Caco-2 (cell line): ENCODE measurements at places on chromosomes 1 and 21.
A peak's percentile ranks its signal among the peaks of the same experiment; 100 is the strongest.

- no peak for DNase-seq
Observed at GRCh38 chr1:66623812-66624211, 89.9 kb downstream of the SGIP1 start.

DNA sequence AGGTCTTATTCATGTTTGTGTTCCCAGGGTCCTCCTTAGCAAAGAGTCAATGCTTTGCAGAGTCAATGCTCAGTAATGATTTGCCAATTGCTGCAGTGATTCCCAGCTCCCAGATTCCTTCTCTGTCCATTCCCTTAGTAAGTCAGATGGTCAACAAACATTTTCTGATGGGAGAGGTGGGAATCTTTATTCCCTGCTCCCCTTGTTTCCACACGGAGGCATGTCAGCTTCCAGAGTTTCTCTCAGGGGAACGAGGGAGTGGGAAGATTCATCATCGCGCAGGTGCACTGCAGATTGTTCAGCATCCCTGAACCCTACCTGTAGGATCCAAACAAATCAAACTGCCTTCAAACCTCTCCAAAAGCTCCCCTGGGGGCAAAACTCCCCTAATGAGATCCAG, 7.5 kb upstream of the AHDC1 start:
- no peak for DNase-seq

DNA sequence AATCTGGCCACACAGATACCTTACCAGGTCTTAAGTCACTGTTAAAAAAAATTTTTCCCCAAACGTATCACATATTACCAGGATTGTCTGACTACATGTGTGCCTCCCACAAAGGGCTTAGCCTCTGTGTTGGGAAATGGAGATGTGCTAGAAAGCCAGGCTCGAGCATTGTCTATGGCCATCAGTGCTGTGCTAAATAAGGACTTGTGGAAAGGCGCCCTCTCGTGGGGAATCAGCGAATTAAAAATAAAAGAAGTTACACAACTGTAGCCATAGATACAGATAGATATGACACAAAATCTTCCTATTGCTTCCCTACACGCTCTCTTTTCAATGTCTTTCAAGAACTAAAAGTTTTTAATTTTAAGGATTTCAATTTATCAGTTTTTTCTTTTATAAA, 47.5 kb upstream of the CRNN start:
- DNase-seq: peak; percentile 47

DNA sequence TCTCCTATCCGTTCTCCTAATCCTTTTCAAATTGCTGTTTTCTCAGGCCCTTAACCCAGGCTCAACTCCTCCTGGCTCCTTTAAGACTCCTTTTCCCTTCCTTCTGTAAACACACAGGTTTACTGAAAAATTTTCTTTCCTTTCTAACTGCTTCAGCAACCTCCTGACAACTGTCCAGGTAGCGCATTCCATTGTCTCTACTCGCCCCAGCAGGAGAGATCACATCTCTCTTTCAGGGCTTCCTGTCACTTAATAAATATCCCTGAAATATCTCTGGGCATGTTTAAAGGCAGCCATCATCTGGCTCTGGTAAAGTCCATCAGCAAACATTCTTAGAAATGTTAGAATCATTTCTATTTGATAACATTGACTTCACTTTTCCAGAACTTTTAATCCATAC, 211.2 kb upstream of the PTBP2 start:
- DNase-seq: no peak

GRCh38 chr21:38267136-38267755, 10.5 kb downstream of the KCNJ15 start:
- no peak for DNase-seq

DNA sequence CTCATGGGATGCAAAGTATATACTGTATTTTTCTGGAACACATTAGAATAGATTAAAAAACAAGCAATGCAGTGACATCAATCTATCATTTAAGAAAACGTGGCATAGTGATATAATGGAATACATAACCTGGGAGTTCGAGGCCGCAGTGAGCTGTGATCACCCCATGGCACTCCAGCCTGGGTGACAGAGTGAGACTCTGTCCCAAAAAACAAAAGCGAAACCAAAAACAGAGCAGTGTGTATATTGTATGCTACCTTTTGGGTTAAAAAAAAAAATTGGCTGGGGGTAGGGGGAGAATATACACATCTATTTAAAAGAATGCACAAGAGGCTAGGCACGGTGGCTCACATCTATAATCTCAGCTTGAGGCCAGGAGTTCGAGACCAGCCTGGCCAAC, 13.5 kb downstream of the SLC2A1 start:
- DNase-seq: no peak

- no peak for DNase-seq
Observed at GRCh38 chr1:10530281-10530740, 55.6 kb downstream of the PEX14 start.

GRCh38 chr1:108016451-108016920, 51.5 kb upstream of the VAV3 start:
- DNase-seq: peak; percentile 32

GRCh38 chr1:152023221-152023620, 13.6 kb downstream of the S100A11 start:
- DNase-seq: no peak

- peak; percentile 93 for DNase-seq
Observed at GRCh38 chr1:18956193-18957135, at the start of gene IFFO2. TSS of gene IFFO2 (minus strand) at chr1:18956676. CDS start at chr1:18956332, 344 bp downstream.

- DNase-seq: no peak
Observed at GRCh38 chr1:182118851-182119250, 57.3 kb upstream of the ZNF648 start.

GRCh38 chr1:70498666-70499065, 87.6 kb downstream of the CTH start:
- DNase-seq: no peak

GRCh38 chr1:157437296-157437695, 115.0 kb downstream of the FCRL5 start:
- DNase-seq: no peak

- no peak for DNase-seq
Observed at GRCh38 chr1:182478238-182478637, 28.3 kb downstream of the RGSL1 start.

- DNase-seq: peak; percentile 78
Observed at GRCh38 chr1:12124693-12125421, 41.9 kb upstream of the TNFRSF1B start.

DNA sequence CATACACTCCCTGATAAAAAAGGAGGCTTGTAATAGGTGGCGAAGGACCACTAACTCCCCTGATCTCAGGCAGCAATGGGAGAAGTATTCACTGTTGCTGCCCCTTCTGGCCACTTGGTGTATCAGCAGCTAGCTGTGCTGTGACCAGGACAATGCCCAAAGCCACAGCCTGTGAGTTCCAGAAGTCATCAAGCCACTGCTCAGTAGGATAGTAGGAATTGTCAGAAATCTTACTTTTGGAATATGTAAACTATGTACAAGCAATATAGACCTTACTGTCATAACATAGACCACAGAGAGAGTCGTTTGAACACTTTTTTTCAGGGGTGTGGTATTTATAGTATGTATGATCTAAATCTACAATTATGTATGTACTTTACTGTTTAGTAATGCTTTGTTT, 248.3 kb upstream of the CAMK1G start:
- DNase-seq: peak; percentile 51

GRCh38 chr1:46587069-46587468, 17.0 kb downstream of the MKNK1 start:
- DNase-seq: no peak

GRCh38 chr1:180981596-180982387, 40.9 kb downstream of the STX6 start:
- no peak for DNase-seq

DNA sequence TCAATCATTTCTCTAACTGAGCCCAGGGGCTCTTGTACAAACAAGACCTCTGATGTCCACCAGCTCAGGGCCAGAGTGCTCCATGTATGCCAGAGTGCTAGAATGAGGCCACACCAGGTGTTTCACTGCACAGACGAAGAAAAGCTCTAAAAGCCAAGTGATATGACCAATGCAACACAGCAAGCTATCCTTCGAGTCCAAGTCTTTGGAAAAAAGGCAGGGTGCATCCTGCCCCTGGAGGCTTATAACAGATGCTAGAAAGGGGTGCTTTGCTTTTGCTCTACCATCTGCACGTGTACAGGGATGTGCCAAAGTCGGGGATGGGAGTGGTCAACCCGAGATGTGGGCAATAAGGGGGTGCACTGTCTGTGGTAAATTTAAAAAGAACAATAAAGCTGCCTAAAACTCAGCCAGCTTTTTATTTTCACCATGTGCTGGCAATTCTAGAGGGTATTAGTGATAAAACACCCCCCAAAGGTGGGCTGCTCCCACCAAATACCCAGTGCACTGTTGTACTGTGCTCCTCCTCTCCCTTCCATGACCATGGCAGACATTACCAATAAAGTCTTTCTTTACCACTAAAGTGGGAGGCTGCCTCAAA, 32.1 kb downstream of the SMIM12 start:
- DNase-seq: no peak

DNA sequence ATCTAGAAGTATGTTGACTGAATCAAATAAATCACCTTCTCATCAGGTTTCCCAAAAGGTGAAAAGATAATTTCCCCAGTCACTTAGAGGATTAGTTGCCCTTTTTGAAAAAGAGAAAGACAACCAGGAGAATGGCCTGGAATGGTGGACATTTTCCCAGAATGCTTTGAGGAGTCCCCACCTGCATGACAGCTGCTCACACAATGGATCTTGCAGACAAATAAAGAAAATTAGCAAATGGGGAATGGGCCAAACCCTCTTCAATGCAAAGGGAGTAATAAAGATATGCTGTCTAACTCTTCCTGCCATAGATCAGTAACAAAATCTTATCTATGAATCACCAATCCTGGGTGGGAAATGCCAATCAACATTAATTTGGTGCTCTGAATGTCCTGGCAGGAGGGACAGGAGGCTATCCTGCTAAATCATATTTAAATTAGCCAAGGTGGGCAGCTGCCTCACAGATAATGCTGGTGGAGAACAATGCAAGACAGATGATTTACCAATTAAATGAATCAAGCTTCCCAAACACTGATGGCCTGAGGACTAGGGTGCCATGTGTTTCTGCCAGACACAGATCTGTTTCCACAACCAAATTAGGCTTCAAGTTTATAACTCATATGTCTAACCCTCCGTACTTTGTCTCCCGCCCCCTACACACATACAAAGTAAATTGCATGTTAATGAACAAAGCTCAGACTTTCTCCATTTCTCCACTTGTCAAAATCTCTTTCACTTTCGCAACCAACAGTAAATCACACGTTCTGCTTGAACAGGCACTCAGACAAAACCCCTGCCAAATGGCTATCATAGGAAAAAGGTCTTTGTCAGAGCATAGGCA, 488.0 kb upstream of the PLXNA2 start:
- no peak for DNase-seq

GRCh38 chr1:54606990-54607325, 16.4 kb downstream of the FAM151A start:
- DNase-seq: no peak

DNA sequence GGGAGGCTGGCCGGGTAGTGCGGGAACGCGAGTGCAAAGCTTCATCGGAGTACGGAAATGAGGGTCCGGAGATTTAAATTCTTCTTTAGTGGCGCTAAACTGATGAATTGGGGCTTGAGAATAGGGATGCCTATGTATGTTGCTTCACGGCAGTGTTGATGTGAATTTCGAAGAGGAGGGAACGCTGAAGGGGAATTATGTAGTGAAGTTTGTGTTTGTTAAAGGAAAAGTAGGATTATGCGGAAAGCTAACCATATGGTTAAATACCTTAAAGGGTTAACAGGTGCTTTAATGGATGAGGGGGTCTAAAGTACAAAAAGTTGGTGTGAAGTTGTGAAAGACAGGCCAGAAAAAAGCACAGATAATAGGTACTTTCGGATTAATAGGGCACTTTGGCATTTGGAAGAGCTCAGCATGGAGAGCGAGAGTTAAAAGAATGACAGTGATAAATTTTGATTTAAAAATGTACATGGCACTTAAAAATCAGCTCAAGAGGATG, 1.4 kb downstream of the HS2ST1 start:
- DNase-seq: no peak

DNA sequence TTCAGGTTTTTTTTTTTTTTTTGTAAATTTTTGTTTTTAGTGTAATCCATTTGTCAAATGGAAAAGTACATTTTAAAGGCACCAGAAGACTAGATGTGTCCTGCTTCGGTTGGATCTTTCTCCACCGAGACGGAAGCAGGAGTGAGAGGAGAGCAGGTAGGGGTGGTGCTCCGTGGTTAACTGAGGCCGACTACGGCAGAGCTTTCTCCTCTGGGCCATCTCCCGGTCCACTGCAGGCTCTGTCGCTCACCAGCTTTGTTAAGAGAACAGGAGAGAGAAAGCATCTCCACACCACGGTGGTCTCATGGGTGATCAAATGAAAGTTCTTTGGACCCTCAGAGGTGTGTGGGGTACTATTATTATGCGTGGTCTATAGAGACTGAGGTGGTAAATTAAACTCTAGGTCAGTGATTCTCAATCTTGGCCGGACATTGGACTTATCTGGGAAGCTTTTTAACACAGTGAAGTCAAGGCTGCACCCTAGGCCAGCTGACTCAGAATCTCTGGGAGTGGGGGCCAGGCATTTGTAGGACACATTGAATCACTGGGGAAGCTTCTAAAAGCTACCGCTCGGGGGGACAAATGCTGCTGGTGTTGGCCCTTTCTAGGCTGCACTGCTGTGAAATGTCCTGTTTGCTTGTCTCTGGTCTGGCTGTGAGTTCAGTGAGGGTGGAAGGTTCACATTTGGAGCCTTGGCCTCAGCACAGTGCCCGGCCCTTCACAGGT, 25.0 kb downstream of the ABCA4 start:
- no peak for DNase-seq

DNA sequence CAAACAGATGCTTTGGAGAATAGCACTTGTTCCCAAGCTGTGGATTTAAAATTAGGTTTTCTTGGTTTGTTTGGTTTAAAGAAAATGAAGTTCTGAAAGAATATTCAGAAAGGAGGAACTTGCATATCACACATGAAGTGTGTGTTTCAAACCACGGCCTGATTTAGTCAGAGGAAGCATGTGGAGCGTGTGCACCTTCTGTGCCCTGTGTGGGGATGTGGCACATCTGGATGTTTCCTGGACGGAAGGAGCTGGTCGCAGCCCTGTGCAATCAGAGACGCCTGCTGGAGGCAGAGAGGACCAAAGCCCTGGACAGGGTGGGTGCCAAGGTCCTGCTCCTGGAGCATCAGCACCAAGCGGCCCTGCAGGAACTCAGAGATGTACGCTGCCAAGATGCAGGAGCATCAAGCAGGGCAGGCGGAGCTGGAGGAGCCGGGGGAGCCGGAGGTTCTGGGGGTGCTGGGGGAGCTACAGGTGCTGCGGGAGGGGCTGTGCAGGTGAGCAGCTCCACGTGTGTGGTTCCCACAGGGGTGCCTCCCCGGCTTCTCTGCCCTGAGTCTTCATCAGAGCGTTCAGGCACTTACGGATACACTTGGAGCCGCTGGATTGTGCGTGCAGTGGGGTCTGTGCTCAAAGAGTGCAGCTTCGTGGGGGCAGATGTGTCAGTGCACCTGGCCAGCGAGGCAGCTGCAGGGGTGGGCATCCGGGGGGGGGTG, 45.7 kb downstream of the PCNT start:
- DNase-seq: no peak

- no peak for DNase-seq
Observed at GRCh38 chr1:98355656-98356383, 305.7 kb upstream of the SNX7 start.

DNA sequence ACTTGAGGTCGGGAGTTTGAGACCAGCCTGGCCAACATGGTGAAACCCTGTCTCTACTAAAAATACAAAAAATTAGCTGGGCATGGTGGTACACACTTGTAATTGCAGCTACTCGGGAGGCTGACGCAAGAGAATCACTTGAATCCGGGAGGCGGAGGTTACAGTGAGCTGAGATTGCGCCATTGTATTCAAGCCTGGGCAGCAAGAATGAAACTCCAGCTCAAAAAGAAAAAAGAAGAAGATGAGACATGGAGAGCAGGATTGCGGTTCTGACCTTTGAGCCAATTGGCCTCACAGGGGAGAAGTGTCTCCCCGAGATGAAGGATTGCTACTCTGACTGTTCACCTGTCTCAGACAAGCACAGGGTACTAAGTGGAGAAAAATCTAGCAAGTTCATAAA, 6.6 kb downstream of the SCCPDH start:
- no peak for DNase-seq
